KBM-7 (cell line): ENCODE measurements at places on chromosomes 5 and 9.
A peak's percentile ranks its signal among the peaks of the same experiment; 100 is the strongest.

- DNase-seq: no peak
Measured at GRCh38 chr9:134539586-134540194, 101.9 kb upstream of the COL5A1 start.

- no peak for DNase-seq
Measured at GRCh38 chr5:149262315-149262714, 9.3 kb upstream of the AFAP1L1 start.

GRCh38 chr9:134258332-134258731 is 67.9 kb upstream of the RXRA start:
- no peak for DNase-seq

- no peak for DNase-seq
Measured at GRCh38 chr5:175246242-175246888, 197.6 kb downstream of the DRD1 start.

- no peak for DNase-seq
Measured at GRCh38 chr5:179858241-179858585, 404 bp downstream of the MRNIP start.

DNA sequence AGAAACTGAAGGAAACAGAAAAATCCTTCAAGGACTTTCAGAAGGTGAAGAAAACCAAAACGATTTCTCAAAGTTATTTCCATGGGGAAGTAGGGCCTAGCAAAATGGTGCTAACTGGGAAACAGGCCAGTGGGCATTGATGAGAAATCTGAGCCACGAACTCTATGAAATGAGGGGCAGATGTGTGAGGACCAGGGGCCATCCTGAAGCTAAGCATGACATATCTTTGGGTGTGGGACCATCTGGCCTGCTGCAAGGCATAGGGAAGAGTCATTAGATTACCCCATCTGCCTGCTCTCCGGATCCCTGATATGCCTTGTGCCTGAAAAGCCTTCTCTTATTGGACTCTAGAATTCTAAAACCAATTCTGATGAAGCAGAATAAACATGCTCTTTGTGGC is 143.8 kb downstream of the PALM2AKAP2 start:
- DNase-seq: no peak

- no peak for DNase-seq
Measured at GRCh38 chr5:154478224-154478565, at the start of gene HAND1. Gene HAND1, minus strand, starts transcription at chr5:154478227. Its CDS starts 219 bp downstream, at chr5:154478008.

DNA sequence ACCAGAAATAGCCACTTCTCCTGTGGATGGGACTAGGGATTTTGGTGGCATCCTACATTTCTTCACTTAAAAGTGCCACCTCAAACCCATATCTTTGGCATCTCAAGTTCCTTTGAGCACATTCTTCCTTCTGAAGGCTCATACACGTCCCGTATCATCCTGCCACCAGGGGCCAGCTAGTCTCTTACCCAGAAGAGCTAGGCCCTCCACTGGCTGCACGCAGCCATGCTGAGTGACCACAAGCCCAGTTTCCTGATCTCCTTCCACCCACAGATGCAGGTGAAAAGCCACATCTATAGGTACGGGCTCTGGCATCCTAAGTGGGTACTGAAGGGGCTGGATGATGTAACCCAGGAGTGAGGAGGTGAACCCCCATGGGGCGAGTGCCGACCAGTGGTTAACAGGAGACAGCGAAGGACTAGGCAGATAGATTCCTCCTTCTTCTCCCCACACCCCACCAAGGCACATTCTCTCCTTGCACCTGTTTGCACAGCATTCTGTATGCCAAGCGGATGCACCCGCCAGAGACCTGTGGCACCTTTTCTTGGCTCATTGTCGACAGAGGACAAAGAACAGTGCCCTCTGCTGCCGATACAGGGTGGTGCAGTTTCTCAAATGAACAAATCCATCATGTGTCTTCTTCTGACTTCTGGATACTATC is 14.4 kb upstream of the SCGB3A1 start:
- peak; percentile 58 for DNase-seq
